Muscle of leg (tissue), 16 donors: ENCODE measurements at places on chromosomes 7 and 10.

- H3K4me3 ChIP-seq: no peak overlapping the region
- no peaks in the 10 kb centered on the region for H3K4me1 ChIP-seq
- no peak for DNase-seq
- no peak overlapping the region for H3K27ac ChIP-seq
Measured at GRCh38 chr7:85342781-85343180, 155.9 kb upstream of the SEMA3D start.

DNA sequence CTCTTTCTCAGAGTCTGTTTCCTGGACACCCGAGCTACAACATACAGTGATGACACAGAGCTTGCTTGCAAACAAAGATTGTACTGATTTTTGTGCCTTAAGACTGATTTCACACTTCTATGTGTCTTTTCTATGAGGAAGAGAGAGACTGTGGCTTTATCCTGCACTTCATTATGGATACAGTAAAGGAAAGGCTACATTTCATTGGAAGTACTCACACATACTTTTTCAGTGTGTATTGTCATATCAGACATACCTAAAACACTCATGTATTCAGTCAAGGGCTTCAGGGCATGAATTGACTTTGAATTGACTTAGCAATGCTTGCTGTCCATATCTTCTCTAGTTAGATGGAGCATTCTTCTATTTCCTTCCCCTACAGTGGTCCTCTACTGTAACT, 135.5 kb upstream of the IMMP2L start:
- no peaks in the 10 kb centered on the region for H3K36me3 ChIP-seq
- DNase-seq: no peak
- H3K4me3 ChIP-seq: no peak overlapping the region
- H3K4me1 ChIP-seq: no peaks in the 10 kb centered on the region

- no peak overlapping the region for H3K4me3 ChIP-seq
- no peaks in the 10 kb centered on the region for H3K4me1 ChIP-seq
- no peak for DNase-seq
Measured at GRCh38 chr7:9242636-9243035, 809.2 kb downstream of the NXPH1 start.

- no peaks in the 10 kb centered on the region for H3K36me3 ChIP-seq
- H3K4me1 ChIP-seq: no peaks in the 10 kb centered on the region
- DNase-seq: no peak
- no peak overlapping the region for H3K27ac ChIP-seq
- no peak overlapping the region for H3K4me3 ChIP-seq
- H3K27me3 ChIP-seq: no peaks in the 10 kb centered on the region
Measured at GRCh38 chr7:140425718-140426117, 21.9 kb downstream of the RAB19 start.

DNA sequence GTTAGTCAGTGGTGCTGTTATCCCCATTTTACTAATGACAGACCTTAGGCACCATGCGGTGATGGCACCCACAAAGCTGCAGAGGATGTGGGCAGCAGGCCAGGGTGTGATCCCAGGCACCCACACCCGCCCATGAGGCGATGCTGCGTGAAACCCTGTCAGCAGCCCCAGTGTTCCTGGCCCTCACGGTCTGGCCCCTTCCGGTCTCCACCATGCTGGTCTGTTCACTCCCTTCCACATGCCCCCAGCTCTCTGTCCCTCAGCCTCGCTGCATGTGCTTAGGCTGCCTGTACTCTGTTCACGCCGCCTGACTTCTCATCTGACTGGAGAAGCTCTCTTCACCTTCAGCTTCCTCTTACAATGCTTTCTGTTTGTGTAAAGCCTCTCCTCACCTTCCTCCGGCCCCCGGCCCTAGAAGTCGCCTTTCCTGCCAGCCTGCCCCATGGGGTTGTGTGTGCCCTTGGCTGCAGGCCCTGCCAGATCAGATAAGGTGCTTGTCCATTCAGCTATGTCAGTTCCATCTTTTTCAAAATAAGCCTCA, 17.6 kb upstream of the ORAI2 start:
- H3K27ac ChIP-seq: no peak overlapping the region
- H3K4me3 ChIP-seq: no peak overlapping the region
- no peak for DNase-seq
- peaks cover 73% of the 10 kb centered on the region for H3K36me3 ChIP-seq

- no peak within 1 kb of the TSS for H3K4me3 ChIP-seq
- no peak within 1 kb of the TSS for H3K27ac ChIP-seq
- H3K36me3 ChIP-seq: no peaks in the 10 kb centered on the region
- peaks cover 26% of the 10 kb centered on the region for H3K4me1 ChIP-seq
Measured at GRCh38 chr7:1555813-1556543, at the start of gene TMEM184A. TMEM184A (minus strand) TSS chr7:1556205; CDS start chr7:1555484, 721 bp downstream.

- H3K27ac ChIP-seq: peak overlapping the region; percentile 4
- H3K27me3 ChIP-seq: no peaks in the 10 kb centered on the region
- H3K4me1 ChIP-seq: peaks cover 72% of the 10 kb centered on the region
- peaks cover 25% of the 10 kb centered on the region for H3K36me3 ChIP-seq
- H3K4me3 ChIP-seq: no peak overlapping the region
- DNase-seq: no peak
Measured at GRCh38 chr10:125146791-125147579, 13.4 kb downstream of the CTBP2 start.

GRCh38 chr10:851901-852300, 79.6 kb downstream of the LARP4B start:
- peaks cover 28% of the 10 kb centered on the region for H3K36me3 ChIP-seq
- peak; percentile 17 for DNase-seq
- no peak overlapping the region for H3K4me3 ChIP-seq
- H3K27ac ChIP-seq: no peak overlapping the region

DNA sequence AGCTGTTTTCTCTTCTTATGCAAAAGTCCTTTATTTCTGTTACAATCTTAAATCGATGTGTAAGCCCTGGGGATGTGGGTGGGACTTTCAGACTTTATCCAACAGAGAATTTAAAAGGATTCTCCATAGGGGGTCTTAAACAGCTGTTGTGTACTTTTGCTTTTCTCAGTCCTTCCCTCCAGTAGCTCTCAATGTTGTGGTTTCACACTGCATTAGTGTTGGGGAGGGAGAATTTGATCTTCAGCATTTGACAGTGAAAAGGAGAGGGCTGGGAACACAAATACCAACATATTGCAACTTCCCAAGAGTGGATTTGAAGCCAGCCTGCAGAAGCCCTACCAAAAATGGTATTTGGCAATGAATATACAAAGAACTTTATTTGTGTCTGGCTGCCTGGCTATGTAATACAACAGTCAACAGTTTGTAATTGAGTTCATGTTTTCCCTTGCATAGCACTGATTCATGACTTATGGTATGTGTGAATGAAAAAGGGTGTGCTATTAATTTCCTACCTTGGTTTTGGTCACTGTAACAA, 80.1 kb upstream of the CAPZA2 start:
- H3K27ac ChIP-seq: peak overlapping the region; percentile 67
- no peak overlapping the region for H3K4me3 ChIP-seq
- no peaks in the 10 kb centered on the region for H3K27me3 ChIP-seq
- peak; percentile 84 for DNase-seq

- peaks cover 36% of the 10 kb centered on the region for H3K36me3 ChIP-seq
- no peak overlapping the region for H3K27ac ChIP-seq
- H3K4me1 ChIP-seq: peaks cover 23% of the 10 kb centered on the region
- no peaks in the 10 kb centered on the region for H3K27me3 ChIP-seq
Measured at GRCh38 chr7:139718141-139718540, 59.7 kb downstream of the HIPK2 start.

DNA sequence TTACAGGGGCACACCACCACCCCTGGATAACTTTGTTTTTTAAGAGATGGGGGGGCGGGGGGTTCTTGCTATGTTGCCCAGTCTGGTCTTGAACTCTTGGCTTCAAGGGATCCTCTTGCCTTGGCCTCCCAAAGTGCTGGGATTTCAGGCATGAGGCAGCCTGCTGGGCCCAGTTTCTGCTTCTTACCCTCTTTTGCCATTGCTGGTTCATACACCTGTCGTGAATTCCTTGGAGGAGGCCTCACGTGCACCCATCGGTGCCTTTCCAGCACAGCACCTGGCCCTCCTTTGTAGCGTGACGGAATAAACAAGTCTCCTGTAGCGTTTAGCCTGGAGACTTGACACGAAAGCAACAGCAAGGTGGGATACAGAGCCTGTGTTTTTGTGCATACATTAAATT, 75.5 kb downstream of the CARD11 start:
- DNase-seq: no peak
- H3K4me1 ChIP-seq: no peaks in the 10 kb centered on the region
- H3K27me3 ChIP-seq: peaks cover 2% of the 10 kb centered on the region
- H3K4me3 ChIP-seq: no peak overlapping the region
- no peaks in the 10 kb centered on the region for H3K36me3 ChIP-seq
- no peak overlapping the region for H3K27ac ChIP-seq

DNA sequence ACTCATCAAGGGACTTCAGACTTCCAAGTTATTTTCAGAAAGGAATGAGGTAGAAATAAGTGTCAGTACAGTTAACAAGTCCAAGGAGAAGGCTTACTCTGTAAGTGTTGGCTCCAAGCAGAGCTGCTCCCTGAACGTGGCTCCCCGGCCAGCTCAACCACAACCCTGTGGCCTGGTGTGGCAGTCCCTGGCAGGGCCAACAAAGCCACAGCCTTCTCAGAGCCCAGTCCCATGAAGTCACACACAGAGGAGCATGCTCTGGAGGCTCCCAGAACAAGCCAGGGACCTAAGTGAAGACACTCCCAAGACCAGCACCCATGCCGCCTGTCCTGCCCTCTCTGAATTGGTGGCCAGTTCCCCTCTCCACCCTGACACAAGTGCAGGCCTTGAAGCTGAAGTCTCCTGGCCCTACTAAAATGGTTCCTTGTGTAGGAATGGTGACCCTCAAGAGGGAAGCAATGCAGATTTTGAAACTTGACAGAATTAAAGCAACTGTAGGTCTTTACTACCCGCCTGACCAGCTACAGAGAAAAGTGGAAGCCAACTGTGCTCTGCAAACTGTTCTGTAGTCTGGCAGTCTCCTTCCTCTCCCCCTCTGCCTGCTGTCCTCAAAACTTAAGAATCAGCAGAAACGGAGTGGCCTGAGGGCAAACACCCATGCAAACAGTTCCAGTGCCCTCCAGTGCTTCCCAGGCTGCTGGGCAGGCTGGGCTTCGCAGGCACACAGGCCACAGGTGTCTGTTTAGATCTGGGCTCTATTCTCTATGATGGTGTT, 51.1 kb downstream of the NOD1 start:
- no peak overlapping the region for H3K27ac ChIP-seq
- DNase-seq: peak; percentile 55
- peaks cover 53% of the 10 kb centered on the region for H3K36me3 ChIP-seq
- H3K4me3 ChIP-seq: no peak overlapping the region
- peaks cover 12% of the 10 kb centered on the region for H3K4me1 ChIP-seq

GRCh38 chr7:105047932-105048331, 33.9 kb downstream of the KMT2E start:
- DNase-seq: no peak
- peaks cover 35% of the 10 kb centered on the region for H3K36me3 ChIP-seq

DNA sequence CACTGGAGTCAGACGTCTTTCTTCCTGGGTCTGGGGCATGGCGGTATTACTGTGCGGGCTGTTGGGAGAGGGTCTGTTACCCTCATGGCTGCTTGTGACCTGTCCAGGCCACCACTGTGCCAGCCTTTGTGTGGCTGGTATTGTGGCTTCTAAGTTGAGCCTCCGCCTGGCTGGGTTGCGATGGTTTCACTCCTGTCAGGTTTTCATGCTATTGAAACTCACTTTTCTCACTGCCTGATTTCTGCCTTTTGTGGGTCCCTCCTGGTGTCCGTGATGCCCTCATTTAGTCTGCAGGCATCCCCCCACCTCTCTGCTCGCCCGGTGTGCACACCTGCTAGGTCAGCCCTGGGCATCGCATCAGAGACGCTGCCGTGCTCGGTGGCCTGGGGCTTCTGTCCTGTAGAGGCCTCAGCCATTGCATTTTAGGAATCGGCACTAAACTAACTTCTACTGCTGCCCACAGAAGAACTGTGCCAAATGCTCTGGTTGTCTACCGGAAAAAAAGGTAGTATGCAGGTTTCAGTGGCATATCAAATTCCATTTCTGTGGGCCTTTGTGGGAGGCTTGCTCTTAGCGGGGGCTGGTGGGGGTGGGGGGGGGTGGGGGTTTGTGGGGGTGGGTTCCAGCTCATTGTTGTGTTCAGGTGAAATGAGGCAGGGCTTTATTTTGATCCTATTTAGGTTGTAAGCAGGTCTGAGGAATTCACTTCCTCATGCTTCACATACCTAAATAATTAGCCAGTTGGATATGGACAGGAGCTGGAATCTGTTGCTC, 64.3 kb downstream of the MGMT start:
- no peak overlapping the region for H3K27ac ChIP-seq
- H3K4me3 ChIP-seq: no peak overlapping the region
- peaks cover 27% of the 10 kb centered on the region for H3K4me1 ChIP-seq
- H3K36me3 ChIP-seq: peaks cover 5% of the 10 kb centered on the region

DNA sequence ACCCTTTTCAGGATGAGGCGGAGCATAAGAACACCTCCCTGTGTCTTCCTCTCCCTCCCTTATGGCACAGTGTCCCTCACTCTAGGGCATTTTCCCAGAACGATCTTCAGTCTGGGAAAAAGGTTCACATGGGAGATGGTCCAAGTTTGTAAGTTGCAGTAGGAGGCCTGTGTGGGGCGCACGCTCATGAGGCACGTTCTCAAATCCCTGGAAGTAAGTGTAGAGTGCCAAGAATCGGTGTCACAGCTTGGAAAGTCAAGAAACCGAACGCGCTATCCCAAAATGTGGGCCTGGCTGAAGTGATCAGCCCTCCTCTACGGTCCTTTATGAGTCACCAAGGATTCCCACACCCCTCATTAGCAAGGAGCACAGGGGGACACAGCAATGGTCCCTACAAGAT, 23.9 kb upstream of the SMARCD3 start:
- peaks cover 15% of the 10 kb centered on the region for H3K4me1 ChIP-seq
- H3K36me3 ChIP-seq: no peaks in the 10 kb centered on the region
- no peak for DNase-seq
- no peak overlapping the region for H3K4me3 ChIP-seq

DNA sequence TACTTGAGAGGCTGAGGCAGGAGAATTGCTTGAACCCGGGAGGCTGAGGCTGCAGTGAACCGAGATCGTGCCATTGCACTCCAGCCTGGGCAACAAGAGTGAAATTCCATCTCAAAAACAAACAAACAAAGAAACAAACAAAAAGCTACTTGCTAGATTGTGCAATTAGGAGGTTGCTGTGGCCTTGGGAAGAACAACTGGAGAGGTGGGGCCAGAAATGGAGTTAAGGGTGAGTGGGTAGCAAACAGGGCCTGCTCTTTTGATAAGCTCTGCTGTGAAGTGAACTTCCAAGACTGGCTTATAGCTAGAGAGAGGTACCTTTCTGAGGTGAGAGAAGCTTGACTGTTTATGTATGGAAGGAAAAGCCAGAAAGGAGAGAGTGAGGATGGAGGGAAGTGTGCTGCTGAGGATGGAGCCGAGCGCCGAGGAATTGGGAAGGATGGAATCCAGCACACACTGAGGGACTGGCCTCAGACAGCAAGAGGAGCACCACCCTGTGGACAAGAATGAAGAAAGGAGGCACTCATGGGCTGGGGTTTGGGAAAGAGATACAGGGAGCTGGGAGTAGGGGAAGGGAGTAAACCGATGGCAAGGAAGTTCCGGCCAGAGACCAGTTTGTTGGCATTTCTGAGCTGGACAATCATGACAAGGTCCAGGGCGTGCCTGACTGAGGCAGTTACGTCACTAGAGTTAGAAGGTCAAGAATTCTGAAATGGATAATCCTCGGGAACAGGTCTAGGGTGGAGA, 7.0 kb upstream of the RPEL1 start:
- H3K4me3 ChIP-seq: no peak overlapping the region
- peak; percentile 23 for DNase-seq
- no peaks in the 10 kb centered on the region for H3K27me3 ChIP-seq
- H3K4me1 ChIP-seq: no peaks in the 10 kb centered on the region
- H3K27ac ChIP-seq: no peak overlapping the region

GRCh38 chr7:158840604-158841003, 11.3 kb upstream of the ESYT2 start:
- no peak overlapping the region for H3K27ac ChIP-seq
- peaks cover 2% of the 10 kb centered on the region for H3K27me3 ChIP-seq
- no peaks in the 10 kb centered on the region for H3K4me1 ChIP-seq
- no peak overlapping the region for H3K4me3 ChIP-seq
